Activated CD4-positive, CD25-positive, alpha-beta regulatory T cell (primary cell): ENCODE measurements at places on chromosomes 7 and 10.

DNA sequence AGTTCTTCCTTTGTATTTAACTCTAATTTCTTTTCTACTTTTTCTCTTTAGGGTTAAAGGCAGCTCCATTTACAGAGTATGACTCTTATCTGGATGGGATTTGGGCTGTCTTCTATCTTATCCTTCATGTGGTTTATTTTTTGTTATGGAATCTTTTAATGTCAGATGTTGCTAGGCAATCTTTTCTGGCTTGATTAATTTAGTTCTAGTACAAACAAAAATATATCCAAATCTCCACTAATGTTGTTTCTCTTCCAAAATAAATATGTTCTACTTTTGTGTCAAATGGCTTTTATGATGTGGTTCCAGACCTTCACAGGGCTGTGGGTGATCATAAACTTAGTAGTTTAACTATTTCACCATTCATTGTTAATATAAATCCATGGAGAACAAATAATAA lies 246.9 kb downstream of the AHR start:
- DNase-seq = no peak

DNA sequence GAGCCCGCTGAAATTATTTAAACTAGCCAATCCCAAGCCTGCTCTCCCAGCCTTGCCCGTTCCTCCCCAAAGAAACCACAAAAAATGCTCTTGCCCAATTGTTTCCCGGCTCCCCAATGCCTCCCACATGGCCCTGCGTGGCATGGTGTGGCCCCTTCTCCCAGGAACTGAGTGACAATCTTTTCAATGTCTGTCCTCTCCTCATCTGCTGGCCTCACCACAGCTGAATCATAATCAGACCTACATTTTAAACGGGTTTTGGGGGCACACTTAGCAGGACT lies 201.5 kb downstream of the PRPF18 start:
- no peak for DNase-seq

DNA sequence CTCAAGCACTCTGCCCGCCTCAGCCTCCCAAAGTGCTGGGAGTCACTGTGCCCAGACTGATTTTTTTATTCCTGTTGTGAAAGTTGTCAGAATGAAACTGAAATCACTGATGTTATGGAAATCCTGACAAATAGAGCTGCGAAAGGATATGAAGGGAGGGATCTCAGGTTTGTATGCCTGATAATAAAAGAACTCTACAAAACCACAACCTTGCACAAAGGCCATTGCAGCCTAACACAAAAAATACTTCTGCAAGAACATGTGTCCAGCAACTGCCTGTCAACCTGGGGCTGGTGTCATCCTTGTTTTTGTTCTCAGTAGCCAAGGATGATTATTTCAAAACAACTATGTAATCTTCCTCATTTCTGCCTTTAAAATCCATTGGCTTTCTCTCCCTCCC lies 126.1 kb downstream of the NEBL start:
- DNase-seq = no peak

- DNase-seq = no peak
These were observed 17.1 kb upstream of the GTPBP4 start for GRCh38 chr10:971150-971542.

GRCh38 chr7:107463139-107464078 lies 6.4 kb upstream of the GPR22 start:
- no peak for DNase-seq

- DNase-seq = no peak
These were observed 30.8 kb downstream of the OTUD1 start for GRCh38 chr10:23469596-23470237.

- no peak for DNase-seq
These were observed 292.9 kb downstream of the LHFPL3 start for GRCh38 chr7:104621321-104621720.

- DNase-seq = no peak
These were observed 5.4 kb upstream of the PWWP2B start for GRCh38 chr10:132391676-132392020.

- DNase-seq = no peak
These were observed 14.0 kb downstream of the WNT2 start for GRCh38 chr7:117308891-117309290.

- no peak for DNase-seq
These were observed 107.3 kb upstream of the STARD3NL start for GRCh38 chr7:38070718-38071117.

- no peak for DNase-seq
These were observed 152.7 kb upstream of the PCBD1 start for GRCh38 chr10:71040846-71041605.

- DNase-seq = no peak
These were observed 370.2 kb downstream of the GATA3 start for GRCh38 chr10:8424555-8425211.

GRCh38 chr7:7897949-7898515 lies 70.6 kb upstream of the GLCCI1 start:
- DNase-seq = no peak

DNA sequence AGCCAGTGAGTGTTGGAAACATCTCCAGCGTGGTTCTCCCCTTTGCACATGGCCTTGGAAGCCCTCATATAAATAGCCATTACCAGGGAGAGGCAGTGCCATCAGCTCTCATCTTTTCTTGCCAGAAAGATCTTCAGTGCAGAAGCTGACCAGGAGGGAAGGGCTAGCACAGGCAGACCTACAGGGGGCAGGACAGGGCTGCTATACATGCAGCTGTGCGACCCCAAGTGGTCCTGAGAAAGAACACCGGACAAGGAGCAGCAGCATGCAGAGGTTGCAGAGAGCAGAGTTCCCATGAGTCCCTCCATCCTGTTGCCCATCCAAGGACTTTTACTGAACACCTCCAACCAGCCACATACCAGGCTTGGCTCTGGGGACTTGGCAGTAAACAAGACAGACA lies 17.1 kb downstream of the GRID1 start:
- DNase-seq = no peak

DNA sequence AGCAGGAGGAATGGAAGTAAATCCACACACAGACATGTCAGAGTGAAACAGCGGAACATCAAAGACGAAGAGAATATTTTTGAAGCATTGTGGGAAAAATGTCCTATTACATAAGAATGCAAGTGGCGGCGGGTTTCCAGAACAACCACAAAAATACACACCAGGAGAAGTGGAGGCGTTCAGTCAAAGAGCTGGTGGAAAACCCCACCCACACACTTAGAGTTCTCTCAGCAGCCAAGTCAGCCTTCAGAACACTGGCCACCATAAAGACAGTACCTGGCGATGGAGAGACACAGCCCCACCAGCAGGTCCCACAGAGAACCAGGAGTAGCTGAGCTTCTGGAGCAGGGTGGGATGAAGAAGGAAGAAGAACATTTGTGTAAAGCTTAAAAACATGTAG lies 23.7 kb downstream of the NKX6-2 start:
- DNase-seq = no peak

- DNase-seq = no peak
These were observed 7.4 kb upstream of the OSBPL3 start for GRCh38 chr7:24987331-24987842.

DNA sequence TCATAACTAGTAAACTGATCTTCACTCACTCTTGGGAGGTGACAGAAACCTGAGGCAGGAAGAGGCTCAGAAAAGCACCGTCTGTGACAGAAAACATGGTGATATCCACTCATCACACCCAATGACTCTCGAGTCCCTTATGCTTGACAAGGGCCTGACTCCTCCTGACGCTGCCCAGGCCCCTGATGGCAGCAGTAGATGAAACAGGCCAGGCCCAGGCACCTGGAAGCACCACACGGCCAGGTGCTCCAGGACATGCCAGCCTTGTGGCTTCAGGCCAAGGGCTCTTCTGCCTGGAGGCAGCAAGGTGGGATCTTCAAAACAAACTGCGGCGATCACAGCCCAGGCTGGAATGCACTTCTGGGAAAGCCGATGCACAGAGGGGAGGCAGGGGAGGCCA lies 89.3 kb downstream of the MAD1L1 start:
- DNase-seq = no peak

GRCh38 chr7:2110610-2111396 lies 121.9 kb downstream of the MAD1L1 start:
- DNase-seq = no peak

GRCh38 chr7:44080686-44081265 lies 1.6 kb downstream of the POLM start:
- no peak for DNase-seq

GRCh38 chr10:14235566-14236195 lies 95.0 kb downstream of the FRMD4A start:
- no peak for DNase-seq

- no peak for DNase-seq
These were observed 662.5 kb downstream of the TYW1 start for GRCh38 chr7:67659091-67659490.

DNA sequence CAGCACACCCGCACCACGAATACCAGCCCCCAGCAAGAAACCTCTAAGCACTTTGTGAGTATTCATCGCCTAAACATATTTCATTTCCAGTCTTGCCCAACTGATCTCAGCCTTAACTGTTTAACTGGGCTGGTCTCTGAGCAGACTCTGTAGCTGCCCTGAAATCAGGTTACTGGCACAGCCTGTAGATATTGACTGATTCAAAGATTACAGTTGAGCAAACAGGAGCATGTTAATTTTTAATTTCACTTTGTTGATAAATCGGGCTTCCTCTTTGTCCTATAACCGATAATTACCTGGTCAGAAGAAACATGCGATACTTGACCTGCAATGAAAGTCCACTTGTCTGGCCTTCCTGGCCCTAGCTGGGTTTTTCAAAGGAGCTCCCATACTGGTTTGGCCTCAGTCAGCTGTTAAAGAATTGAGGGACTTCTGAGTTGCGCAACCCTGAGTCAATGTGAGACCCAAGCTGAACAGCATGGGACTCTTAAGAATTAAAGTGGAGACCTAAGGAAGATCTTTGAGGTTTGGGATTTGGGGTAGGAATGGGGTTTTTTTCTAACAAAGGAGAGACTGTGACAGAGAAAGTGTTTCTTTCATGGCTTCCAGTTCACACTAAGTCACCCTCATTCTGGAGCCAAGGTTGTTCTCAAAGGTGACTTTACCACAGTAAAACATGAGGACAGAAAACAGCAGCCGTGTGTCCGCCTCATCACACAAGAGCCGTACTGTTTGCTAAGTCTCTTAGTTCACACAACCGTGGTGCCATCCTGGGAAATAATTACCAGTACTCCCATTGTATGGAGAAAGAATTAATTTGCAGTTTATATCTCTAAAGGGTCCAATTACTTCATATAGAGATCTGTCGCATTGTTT lies 75.9 kb downstream of the PPP1R3C start:
- no peak for DNase-seq

DNA sequence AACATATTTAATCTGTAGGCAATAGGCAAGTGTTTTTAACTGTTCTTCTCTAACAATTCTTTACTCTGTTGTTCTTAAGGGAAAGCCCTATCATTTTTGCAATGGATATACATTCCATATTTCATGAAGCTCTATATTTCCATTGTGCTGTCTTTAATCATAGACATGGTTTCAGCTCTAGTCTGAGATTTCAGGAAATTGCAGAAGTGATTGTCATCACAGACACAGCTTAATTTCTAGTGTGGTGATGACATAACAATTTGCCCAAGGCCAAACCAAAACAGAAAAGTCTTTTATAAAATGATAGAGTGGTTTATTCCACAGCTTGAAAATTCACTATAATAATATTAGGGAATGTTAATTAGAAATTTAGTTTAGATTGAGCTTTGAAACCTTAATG lies 494.1 kb upstream of the SEMA3A start:
- no peak for DNase-seq
